Kidney epithelial cell (primary cell): ENCODE measurements at places on chromosomes 16 and 17.

DNA sequence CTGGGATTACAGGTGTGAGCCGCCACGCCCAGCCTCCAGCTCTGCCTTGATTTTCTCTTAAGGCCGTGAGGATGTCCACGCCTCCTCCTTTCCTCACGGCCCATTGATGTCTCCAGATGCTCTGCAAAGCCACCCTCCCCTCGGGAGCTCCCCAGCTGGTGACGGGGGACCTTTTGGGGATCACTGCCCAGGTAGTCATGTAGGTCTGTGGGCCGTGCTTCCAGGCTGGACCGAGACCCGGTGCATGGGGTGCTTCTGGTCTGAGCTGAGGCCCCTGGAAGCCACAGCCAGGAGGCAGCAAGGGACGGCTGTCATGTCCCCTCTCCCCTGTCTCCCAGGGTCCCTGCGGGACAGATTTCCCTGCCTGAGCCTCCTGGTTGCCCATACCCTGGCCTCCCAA lies 277.8 kb downstream of the SEC14L1 start:
- no peak for DNase-seq

GRCh38 chr16:25895380-25895779 lies 203.6 kb downstream of the HS3ST4 start:
- no peak for DNase-seq

GRCh38 chr16:66502020-66502913 lies 47.7 kb downstream of the TK2 start:
- no peak for DNase-seq

- no peak for DNase-seq
These were observed 1.4 kb upstream of the MRPL28 start for GRCh38 chr16:371515-372301.

DNA sequence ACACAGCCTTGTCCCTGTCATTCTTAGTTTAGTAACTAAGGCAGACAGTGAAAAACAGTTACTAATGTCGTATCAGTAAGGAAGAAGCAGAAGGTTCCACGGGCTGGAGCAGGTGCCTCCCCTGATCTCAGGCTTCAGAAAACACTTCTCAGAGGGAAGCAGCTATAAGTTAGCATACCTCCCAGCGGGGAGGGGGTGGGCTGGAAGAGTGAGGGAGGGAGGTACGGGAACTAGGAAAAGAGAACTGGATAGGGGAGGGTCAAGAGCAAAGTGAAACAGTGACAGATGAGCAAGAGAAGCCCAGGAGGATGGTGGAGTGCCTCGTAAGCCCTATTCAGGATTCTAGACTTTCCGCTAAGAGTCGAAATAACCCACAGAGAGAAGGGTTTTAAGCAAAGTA lies 186.3 kb upstream of the XYLT1 start:
- no peak for DNase-seq

DNA sequence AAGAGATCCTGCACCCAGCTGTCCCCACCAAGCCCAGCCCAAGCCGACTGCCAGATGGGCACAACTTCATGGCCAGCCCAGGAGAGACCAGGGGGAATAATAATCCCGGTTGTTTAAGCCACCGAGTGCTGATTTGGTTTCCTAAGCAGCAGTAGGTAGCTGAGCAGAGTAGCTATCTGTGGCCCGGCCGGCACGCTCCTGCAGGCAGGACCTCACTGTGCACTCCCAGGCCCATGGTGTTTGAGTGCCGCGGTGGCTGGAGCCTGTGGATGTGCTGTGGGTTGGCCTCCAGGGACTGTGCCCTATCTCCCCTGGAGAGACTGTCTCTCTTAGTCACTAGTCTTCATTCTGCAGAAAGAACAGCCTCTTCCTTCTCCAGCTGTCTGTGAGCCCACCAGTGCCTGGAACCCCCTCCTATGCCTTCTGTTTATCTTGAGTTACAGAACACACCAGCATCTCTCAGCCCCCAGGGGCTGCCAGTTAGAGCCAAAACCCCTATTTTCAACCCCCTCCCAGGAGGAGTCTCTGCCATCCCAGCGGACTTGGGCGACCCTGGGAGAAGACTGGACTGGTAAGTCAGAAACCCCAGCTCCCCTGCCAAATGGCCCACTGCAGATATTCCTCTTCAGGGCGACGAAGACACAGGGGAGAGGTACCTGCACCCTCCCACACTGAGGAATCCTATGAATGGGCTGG lies 152.0 kb downstream of the SDK2 start:
- DNase-seq = no peak

GRCh38 chr17:38663125-38663751 lies 11.5 kb downstream of the EPOP start:
- peak; percentile 7 for DNase-seq
